Stimulated activated CD4-positive, alpha-beta T cell treated with anti-CD3 and anti-CD28 coated beads, Interleukin-2, amount 100 ng/mL, for 24 hours (primary cell): ENCODE measurements at places on chromosomes 3 and 15.
A peak's percentile ranks its signal among the peaks of the same experiment; 100 is the strongest.

DNA sequence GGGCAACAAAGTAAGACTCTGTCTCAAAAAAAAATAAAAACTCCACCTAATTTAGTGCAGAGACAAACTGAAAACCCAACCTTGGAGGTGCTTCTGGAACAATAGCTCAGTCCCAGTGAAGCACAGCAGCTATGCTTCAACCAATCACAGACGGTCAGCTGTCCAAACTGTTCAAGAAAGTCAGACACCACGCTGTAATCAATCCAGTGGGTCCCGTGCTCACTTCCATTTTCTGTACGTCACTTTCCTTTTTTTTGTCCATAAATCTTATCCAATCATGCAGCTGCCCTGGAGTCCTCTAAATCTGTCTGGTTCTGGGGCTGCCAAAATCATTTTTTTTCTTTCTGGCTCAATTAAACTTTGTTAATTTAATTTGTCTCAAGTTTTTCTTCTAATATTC lies 93.6 kb upstream of the FAM174B start:
- no peak for DNase-seq

DNA sequence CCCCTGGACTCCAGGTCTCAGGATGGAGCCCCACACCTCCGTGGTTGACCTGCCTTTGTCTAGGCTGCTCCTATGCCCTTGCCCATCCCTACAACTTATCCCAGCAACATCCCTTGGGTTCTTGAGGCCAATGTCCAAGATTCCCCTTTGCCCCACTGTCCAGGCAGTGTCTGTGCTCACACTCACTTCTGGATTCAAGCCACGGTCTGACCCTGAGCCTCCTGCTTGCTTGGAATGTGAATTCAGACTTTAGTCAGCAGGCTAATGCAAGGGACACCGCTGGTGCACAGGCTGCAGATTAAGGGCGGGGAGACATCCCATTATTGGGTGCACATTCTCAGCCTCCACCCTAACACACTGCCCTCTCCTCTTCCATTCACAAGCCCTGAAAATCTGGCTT lies 154.1 kb downstream of the WNT5A start:
- DNase-seq = no peak

DNA sequence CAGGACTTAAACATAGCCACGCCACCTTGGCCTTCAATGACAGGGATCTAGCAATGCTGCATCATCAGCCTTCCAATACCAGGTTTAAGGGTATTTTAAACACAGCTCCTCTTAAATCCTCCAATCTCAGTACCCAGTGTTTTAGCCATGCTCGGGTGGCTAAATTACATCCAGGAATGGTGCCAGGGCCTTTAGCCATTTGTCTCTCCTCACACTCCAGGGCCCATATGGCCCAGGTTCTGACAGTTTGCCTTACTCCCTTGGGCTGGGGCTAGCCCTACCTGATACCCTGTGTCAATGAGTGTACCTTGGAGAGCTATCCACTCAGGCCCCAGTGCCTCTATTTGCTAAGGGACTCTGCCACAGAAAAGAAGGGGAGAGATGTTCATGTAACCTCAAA lies 29.4 kb downstream of the ZNF589 start:
- DNase-seq = no peak

DNA sequence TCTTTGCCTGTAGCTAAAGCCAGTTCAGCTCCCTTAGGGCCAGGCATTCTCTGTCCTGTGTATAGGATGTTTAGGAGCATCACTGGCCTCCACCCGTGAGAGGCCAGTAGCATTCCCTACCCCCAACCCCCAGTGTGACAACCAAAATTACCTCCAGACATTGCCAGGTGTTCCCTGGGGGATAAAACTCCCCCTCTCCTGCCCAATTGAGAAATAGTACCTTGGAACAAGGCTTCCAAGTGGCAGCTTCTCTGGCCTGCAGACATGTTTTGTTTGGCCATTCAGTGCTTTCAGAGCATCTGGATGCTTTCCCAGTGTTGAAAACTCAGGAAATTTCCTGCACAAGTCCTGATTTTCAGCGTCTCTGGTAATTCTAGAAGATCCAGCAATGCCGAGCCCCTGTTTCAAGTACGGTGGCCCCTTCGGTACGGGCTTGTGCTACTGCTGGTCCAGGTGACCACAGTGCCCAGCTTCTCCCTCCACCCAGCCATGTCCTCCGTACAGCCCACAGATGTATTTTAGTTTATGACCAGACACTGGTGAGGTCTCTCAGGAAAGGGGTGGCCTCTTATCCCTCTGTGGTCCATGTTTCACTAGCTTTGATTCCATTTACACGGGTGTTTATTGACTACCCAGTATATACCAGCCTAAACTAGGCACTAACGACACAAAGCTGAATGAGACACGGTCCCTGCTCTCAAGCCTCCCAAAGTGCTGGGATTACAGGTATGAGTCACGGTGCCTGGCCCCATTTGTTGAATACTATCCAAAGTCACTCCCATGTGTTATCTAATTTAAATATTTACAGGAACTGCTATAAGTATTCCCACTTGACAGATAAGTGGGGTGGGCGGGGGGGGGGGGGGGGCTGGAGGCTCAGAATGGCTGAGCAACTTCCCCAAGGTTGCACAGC lies 125.4 kb upstream of the RAD18 start:
- DNase-seq = no peak

GRCh38 chr3:101809178-101810021 lies 30.4 kb downstream of the NXPE3 start:
- DNase-seq = no peak

- no peak for DNase-seq
Observed at GRCh38 chr3:193871220-193871485, 264.8 kb upstream of the HES1 start.

- no peak for DNase-seq
Observed at GRCh38 chr3:140236836-140237501, 302.0 kb downstream of the CLSTN2 start.

- no peak for DNase-seq
Observed at GRCh38 chr15:70589728-70590127, 173.6 kb downstream of the UACA start.

GRCh38 chr3:69959581-69959980 lies 40.0 kb upstream of the SAMMSON start:
- DNase-seq = no peak

DNA sequence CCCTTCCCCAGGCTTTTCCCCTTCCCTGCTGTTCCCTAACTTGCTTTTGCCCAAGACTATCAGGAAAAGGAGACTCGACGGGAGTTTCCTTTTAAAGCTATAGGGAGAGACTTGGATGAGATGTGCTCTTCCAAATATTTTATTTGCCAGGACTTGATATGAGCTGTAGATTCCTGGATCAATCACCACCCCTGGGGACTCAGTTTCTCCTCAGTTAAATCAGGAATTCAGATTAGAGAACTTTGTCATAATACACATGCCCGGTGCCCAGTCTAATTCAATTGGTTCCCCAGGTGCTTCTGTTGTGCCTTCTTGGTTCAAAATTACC lies 46.6 kb downstream of the SMAD6 start:
- DNase-seq = no peak

DNA sequence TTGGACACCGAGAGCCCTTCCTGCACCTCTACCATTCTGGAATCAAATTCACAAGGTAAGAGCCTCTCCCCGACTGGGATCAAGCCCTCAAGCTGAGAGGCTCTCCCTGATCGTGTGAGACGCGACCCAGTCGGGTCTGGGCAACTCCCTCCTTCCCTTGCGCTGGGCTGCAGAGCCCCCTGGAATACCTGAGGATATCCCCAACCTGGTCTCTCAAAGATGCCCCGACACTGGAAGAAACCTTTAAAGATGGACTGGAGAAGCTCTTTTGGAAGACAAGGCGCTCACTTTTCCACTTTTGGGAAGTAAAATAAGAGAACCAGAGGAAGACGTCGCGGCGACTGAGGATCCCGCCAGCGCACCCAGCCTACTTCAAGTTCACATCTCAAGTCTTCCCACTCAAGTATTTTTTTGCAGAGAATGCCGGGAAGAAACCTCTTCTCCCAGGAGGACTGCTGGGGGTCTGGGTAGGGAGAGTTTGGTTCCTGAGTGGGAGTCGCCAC lies 33.8 kb downstream of the ZIC4 start:
- DNase-seq = no peak

GRCh38 chr3:7385635-7386034 lies 524.7 kb downstream of the GRM7 start:
- DNase-seq = no peak

- no peak for DNase-seq
Observed at GRCh38 chr3:79257791-79258190, 510.0 kb downstream of the ROBO1 start.

- no peak for DNase-seq
Observed at GRCh38 chr3:186614266-186614596, 1.4 kb downstream of the AHSG start.

DNA sequence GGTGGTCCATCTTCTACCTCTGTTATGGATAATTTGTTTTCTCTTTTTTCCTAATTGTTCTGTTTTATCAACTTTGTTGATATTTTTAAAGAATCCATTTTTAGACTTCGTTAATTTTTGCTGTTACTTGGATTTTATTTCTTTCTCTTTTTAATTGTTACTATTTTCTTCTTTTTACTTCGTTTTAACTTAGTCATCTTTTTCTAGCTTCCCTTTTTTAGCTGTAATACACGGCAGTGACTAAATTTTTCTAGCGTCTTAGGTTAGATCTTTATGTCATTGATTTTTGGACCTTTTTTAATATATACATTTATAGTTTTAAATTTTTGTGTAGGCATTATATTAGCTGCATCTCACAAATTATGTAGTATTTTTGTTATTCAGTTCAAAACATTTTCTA lies 33.1 kb downstream of the ARIH2 start:
- no peak for DNase-seq

- DNase-seq = no peak
Observed at GRCh38 chr15:49179433-49180190, 9.6 kb downstream of the GALK2 start.

- DNase-seq = peak; percentile 77
Observed at GRCh38 chr3:136075218-136075808, 109.8 kb downstream of the PPP2R3A start.

DNA sequence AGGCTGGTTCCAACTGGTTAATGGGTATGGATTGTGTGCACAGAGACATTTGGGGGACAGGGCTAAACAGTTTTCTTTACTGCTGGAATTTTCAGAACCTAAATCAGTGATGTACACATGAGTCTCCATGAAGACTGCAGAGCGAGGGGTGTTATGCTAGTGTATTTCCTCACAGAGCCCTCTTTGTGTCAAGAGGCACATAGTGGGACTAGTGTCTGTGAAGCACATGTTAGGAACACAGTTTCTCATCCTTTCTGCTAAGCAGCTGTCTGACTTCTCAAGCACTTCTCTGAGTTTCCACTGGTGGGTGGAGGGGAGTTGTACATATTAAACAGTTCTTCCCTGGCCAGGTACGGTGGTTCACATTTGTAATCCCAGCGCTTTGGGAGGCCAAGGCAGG lies 9.4 kb upstream of the STARD5 start:
- no peak for DNase-seq

- no peak for DNase-seq
Observed at GRCh38 chr3:152127058-152127457, 141.7 kb upstream of the MBNL1 start.

DNA sequence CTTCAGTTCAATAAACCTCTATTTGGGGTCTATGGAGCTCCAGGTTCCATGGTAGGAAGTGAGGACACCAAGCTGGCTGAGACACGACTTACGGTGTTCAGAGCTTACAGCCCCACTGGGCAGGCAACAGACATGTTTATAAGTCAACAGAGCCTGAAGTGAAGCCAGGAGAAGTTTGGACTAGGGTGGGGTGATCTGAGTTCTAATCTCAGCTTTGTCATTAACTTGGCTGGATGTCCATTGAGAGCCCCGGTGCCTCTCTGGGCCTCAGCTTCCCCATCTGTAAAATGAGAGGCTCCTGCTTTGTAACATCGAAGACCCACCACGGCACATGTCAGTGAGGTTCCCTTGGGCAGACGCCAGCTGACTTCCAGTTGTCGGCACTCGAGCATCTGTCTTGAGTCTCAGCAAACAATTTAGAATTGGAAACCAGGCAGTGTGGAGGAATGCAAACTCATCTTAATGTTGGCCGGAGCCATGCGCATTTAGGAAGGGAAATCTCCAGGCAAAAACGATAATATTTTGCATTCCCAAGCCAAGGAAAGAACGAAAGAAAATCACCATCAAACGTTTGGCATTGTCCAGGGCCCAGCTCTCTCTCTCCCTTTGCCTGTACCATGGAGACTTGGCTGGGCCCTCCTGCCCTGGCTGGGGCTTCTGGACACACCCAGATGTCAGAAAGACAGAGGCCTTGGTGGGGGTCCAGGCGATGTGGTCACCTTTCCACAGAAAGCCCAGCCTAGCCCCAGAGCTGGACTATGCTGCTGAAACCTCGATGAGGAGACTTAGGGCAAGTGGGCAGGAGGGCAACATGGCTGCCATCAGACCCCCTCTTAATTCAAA lies 18.4 kb downstream of the ITGA11 start:
- DNase-seq = no peak

GRCh38 chr3:102346897-102347296 lies 87.9 kb upstream of the ZPLD1 start:
- DNase-seq = no peak

DNA sequence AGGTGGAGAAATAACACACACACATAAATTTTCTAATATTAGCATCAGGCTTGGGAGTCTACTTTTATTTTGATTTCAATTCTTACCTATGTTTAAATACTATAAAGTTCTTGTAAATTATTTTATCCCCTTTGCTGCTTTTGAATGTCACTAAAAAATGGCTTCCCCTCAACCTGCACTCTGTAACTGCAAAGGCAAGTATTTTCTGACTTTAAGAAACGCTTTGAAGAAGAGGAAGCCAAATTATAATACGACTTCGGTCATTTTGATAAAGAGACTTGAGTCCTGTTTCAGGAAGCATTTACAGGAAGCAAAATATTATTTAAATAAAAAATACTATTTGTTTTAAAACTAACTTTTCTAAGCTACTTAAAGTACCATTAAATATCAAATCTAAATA lies 627.7 kb upstream of the AGTR1 start:
- no peak for DNase-seq

- no peak for DNase-seq
Observed at GRCh38 chr15:68224546-68225250, 4.8 kb downstream of the CLN6 start.

DNA sequence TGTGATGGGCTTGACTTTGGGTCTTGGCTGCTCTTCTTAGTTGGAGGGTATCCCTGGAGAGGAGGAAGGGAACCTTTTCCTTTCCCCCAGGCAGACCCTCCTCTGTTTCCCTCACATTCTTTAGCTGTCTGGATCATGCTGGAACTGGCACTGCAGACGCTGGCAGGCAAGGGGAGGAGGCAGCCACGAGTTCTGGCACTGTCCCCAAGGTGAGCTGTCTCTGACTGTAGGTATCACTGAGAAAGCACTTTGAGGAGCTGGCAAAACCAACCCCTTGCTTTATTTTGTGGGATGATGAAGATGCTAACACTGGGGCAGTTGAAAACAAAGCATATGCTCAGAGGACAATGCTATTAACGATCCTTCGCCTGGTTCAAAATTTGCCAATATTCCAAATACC lies 175.0 kb downstream of the SOX2 start:
- DNase-seq = no peak
